MM.1S (cell line): ENCODE measurements at places on chromosomes 5 and 9.

- DNase-seq = no peak
These were observed 482.1 kb upstream of the ZNF608 start for GRCh38 chr5:125228363-125229070.

DNA sequence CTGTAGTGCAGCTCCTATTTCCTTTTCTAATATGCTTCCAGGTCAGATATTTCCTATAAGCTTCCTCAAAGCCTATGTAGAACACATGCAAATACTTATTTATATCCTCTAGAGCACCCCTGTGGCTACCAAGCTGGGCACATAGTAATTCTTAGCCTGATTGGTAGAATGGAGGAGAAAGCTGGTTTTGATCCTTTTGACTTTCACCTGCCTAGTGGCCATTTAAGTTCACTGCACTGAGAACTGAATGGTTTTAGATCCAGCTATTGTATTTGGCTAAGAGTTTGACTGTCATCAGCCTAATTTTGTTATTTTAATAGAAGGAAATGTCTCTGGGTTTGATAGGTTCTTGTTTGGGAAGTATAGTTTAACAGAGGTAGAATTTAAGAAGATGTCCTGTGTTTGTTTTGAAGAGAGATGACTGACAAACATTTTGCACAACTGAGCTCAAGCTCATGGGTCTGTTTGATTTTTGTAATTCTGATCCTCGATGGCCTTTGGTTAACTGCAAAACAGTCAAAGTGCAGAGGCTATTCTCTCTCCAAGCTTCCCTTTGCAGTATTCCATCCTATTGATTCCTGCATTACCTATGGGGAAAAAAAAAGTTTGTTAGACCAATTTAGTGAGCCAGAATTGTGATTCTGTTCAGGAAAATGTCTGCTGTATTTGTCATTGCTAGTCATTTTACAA is 85.4 kb downstream of the KCNN2 start:
- peak; percentile 12 for DNase-seq

DNA sequence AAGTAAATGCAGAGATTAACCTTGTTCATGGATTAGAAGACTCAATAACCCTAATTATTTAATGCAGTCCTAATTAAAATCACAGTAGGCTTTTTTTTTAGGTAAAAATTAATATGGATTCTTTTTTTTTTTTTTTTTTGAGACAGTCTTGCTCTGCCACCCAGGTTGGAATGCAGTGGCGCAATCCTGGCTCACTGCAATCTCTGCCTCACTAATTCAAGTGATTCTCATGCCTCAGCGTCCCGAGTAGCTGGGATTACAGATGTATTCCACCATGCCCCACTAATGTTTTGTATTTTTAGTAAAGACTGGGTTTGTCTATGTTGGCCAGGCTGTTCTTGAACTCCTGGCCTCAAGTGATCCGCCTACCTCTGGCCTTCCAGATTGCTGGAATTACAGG is 40.6 kb downstream of the DENND4C start:
- DNase-seq = no peak

GRCh38 chr5:14443671-14444093 is 137.9 kb upstream of the OTULINL start:
- DNase-seq = no peak

DNA sequence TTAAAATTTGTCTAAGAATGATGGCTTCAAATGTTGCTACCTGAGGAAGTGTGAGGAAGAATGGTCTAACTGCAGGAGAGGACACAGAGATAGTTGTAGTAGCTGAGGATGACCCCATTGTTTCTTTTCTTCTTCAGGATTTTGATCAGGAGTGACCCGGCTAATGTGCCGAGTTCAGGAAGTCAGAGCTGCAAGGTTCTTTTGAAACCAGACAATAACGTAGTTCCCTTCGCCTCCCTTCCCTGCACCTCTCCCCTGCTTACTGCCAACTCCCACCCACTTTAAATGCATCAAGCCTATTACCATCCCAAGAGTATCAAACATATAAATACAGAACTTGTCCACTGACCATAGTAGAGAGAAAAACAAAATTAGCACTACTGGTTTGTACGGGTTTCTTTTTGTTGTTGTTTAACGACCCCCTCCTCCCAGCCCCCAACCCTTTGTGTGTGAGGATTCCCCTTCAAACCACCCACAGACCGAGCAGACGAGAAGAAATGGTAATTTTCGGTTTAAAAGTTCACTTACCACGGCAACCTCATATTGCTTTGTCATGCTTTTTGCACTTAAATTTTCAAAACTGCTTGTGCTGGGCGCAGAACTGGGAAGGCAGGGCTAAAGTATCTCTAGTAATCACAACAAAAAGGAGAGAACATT is 23.5 kb upstream of the ELAVL2 start:
- DNase-seq = no peak

DNA sequence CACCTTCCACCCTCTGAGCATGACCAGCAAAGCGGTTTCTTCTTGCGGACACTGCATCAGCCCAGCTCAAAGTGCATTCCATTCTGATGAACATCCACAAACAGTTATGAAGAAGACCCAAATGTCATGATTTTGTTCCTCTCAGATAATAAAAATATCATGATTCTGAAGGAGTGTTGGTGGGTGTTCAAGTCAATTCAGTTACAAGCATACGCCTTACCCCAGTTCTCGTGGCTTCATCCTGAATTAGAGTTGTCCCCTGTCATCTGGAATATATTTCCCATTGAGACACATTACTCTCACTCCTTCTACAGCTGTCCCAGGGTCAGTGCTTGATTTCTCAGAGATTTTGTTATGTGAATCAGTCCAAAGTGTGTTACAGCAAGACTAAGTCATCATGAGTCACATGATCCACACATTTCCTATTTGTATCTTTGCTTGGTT is 325.4 kb downstream of the RFX3 start:
- no peak for DNase-seq

DNA sequence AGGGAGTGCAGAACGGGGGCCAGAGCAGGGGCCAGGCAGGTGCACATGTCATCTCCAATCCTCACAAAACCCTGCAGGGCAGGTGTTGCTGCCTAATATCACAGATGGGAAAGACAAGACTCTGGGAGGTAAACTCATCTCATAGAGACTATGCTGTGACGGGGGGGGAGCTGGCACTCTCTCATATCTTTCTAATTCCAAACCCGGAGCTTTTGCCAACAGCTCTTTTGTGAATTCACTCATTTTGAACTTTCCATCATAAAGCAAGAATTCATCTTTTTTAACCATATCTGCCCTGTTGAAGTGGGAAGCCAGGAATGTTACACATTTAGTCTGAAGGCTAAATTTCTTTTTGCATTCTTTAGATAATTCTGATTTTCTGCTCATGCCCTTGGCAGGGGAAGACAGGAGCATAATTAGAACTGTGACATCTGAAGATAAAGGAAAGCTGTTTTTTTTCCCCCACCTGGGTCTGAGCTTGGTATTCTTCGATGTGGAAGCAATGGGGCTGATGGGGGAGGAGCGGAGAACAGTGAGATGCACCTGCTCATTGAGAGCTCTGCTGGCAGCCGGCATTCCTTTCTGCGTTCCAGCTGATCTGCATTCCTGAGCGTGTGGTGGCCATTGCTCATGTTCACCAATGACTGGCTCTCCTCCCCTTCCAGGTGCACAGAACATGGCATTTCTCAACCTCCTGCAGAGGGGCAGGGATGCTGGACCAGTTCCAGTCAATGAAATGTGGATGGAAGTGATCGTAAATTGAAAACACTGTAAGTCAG is 159.2 kb downstream of the NSG2 start:
- DNase-seq = no peak

- DNase-seq = no peak
These were observed 11.7 kb downstream of the C5 start for GRCh38 chr9:121038362-121038761.

GRCh38 chr9:33175649-33176325 is 8.7 kb upstream of the B4GALT1 start:
- DNase-seq = no peak

DNA sequence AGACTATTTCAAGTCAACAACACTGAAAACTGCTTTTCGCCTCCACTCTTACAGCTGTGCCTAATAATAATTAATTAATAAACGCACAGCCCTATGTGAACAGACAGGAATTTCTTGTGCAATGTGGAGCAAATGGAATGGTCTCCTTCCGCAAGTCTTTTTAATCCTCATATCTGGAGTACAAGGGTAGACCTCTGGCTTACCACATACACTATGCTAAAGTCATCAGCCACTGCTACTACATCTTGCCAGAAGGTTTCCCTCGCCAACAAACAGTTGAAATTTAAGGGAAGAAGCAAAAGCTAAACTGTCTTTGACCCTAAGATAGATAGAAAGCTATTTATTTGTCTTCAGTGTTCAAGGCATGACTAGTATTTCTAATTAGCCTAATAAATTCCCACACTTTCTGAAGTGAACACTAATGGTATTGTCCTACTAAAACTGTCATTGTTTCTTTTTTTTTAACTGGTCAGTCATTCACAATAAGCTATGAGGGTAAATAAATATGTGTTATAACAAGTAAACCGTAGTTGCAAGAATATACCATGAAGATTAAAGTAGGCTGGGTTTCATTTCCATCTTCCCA is 63.9 kb downstream of the GOLPH3 start:
- no peak for DNase-seq

- DNase-seq = no peak
These were observed 58.2 kb upstream of the GGTA1 start for GRCh38 chr9:121557581-121558447.

DNA sequence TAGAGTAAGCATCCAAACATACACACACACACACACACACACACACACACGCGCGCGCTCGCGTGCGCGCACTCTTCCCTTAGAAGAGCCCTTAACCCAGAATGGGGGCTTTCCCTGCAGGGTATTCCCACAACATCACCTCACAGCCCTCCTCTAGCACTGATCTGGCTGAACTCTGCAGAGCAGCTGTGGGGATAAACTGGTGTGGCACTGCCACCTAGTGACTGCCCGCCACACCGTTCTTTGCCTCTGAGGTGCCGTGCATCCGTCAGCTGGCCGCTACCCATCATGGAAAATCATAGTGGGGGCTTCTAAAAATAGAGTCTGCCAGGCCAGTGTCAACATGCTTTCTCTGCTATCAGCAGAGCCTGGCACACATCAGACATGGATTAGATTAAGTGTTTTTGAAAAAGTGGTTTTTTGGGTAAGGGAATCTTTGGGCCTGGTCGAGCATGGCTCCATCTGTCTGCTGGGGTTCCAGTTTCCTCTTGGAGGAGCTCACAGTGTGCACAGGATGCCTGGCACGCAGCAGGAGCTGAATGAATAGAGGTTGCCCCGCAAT is 88.1 kb downstream of the KCNN2 start:
- DNase-seq = peak; percentile 61

- no peak for DNase-seq
These were observed 308.0 kb upstream of the DAP start for GRCh38 chr5:11069041-11069440.

DNA sequence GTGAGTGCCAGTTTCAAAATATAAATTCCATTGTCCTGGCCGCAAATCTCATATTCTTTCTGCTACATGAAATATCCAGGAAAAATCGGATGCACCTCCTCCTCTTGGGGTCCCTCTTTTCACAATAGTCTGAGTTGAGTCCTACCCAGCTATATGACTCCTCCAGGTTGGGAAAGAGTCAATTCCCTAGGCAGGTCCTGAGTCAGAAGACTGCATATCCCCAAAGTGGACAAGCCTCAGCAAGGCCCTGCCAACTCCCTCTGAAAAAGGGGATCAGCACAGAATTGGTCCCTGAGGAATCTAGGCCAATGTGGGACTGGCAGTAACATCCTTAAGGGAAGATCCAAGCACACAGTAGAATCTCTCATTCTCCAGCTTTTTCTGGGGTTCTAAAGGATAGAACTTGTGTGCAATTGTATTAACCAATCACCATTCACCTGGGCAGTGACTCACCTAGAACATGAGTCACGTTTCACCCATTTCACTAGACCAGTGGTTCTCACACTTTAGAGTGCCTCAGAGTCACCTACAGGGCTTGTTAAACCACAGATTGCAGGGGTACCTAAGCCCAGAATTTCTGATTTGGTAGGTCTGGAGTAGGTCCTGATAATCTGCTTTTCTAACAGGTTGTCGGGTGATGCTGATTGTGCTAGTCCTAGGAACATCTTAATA is 44.7 kb upstream of the TMEM215 start:
- no peak for DNase-seq

GRCh38 chr9:89718651-89719050 is 113.8 kb downstream of the GADD45G start:
- no peak for DNase-seq

GRCh38 chr9:38278931-38279679 is 113.4 kb upstream of the ALDH1B1 start:
- no peak for DNase-seq

DNA sequence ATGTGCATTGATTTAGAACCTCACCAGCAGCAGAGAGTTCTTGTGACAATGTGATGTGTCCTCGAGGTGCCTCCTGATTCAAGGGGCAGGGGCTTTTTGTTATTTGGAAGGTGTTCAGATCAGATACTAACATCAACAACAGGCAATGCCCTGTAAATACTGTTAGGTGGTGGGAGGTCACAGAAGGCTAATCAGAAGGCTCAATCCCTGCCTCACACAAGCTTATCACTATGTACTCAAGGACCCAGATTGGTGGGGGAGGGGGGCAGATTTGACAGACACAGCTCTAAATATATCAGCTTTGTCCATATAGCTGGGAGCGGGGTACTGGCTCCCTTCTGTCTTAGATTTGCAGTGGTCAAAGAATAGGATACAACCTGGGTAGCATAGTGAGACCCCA is 2.6 kb downstream of the FRMPD1 start:
- no peak for DNase-seq

DNA sequence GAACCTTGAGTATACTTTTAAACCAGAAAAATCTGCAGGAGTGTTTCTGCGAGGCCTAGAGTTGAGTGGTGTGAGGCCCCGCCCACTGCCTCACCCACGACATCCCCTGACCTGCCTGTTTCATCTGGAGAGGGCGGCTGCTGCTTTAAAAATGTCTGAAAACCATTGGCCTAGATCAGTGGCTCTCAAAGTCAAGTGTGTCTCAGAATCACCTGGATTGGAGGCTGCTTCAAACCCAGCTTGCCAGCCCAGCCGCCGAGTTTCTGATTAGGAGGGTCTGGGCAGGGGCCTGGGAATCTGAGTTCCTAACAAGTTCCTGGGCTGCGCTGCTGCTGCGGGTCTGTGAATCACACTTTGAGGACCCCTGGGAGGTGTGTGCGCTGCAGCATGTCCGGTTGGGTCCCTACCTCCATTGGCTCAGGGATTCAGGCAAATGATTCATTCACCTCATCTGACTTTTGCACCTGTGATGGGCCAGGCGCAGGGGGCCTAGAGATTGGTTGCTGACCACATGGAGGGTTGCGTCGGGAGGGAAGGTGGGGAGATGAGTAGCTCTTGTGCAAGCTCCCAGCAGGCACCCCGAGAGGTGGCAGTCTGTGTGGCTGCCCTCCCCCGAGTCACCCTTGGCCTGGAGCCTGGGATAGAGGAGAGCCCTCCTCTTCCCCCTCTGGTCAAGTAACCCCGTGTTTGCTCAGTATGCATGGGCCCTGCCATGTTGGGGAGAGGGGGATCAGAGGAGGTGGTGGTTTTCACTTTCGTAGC is 27.6 kb upstream of the HMCN2 start:
- DNase-seq = no peak

DNA sequence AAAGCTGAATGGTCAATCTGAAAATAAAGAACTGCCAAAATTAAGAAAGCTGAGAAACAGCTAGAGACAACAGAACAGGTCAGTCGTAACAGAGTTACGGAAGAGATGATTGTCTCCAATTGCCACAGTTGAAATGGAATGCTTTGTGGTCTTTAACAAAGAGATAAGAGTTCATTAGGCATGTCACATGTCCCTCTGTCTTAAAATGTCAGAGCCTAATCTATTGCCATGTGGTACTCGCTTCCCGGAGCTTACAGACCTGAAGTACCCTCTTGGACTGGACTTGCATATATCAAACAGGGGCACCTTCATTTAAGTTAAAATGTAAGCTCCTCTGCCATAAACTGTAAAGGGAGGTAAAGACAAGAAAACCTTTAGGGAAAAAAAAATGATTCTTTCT is 19.7 kb downstream of the TTC39B start:
- no peak for DNase-seq
